ENCODE measurements at places on chromosomes 7 and 10.

GRCh38 chr10:131852176-131852822, 48.5 kb upstream of the PPP2R2D start:
- H3K4me3 ChIP-seq, result no peak overlapping the region
- no peak for DNase-seq
- no peaks in the 10 kb centered on the region for H3K36me3 ChIP-seq
- no peaks in the 10 kb centered on the region for H3K27me3 ChIP-seq

- H3K27me3 ChIP-seq, result no peaks in the 10 kb centered on the region
- no peak for DNase-seq
- no peaks in the 10 kb centered on the region for H3K36me3 ChIP-seq
- no peaks in the 10 kb centered on the region for H3K4me1 ChIP-seq
- no peak overlapping the region for H3K4me3 ChIP-seq
- H3K27ac ChIP-seq, result no peak overlapping the region
Observed at GRCh38 chr10:19332304-19332703, 283.7 kb downstream of the MALRD1 start.

- H3K36me3 ChIP-seq, result no peaks in the 10 kb centered on the region
- H3K27me3 ChIP-seq, result no peaks in the 10 kb centered on the region
- H3K27ac ChIP-seq, result no peak overlapping the region
- H3K4me3 ChIP-seq, result no peak overlapping the region
Observed at GRCh38 chr7:134128829-134129228, 1.7 kb downstream of the LRGUK start.

GRCh38 chr10:53153831-53154230, 381.2 kb upstream of the MBL2 start:
- H3K36me3 ChIP-seq, result no peaks in the 10 kb centered on the region
- H3K4me1 ChIP-seq, result no peaks in the 10 kb centered on the region
- H3K4me3 ChIP-seq, result no peak overlapping the region
- H3K27ac ChIP-seq, result no peak overlapping the region

GRCh38 chr10:88933564-88933963, 19.0 kb downstream of the ACTA2 start:
- no peaks in the 10 kb centered on the region for H3K27me3 ChIP-seq
- H3K4me1 ChIP-seq, result peaks cover 8% of the 10 kb centered on the region
- H3K27ac ChIP-seq, result no peak overlapping the region
- H3K4me3 ChIP-seq, result no peak overlapping the region
- H3K36me3 ChIP-seq, result no peaks in the 10 kb centered on the region

Measured in kidney (tissue), 22 donors.